ENCODE measurements at places on chromosomes 1 and 21.
A peak's percentile ranks its signal among the peaks of the same experiment; 100 is the strongest.

DNA sequence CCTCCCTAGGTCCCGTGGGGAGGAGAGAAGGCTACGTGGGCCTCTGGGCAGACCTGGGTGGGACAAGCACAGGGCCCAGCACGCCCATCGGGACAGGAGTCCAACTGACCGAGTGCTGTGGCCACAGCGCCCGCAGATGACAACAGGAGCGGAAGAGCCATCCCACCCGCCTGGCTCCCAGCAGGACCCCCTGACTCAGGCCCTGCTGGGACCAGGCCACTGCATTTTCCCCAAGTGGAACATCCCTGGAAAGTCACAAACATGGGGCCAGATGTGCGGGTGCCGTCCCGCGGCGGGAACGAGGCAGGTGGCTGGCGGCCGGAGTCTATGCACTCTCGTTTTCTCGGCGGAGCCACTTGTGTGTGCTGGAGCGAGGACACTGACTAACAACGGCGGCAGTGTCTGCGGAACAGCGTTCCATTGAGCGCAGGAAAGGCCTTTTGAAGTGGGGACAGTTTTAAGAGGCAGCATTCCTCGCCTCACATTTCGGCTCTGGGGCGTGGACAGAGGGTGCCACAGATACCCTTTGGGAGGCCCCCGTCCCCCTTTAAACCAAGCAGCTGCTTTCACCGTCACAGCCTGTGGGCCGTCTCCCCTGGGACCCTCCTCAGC, 93.7 kb upstream of the ARHGEF16 start:
- no peak for DNase-seq

- DNase-seq, result peak; percentile 77
Measured at GRCh38 chr1:205335692-205336091, 14.1 kb upstream of the NUAK2 start.

DNA sequence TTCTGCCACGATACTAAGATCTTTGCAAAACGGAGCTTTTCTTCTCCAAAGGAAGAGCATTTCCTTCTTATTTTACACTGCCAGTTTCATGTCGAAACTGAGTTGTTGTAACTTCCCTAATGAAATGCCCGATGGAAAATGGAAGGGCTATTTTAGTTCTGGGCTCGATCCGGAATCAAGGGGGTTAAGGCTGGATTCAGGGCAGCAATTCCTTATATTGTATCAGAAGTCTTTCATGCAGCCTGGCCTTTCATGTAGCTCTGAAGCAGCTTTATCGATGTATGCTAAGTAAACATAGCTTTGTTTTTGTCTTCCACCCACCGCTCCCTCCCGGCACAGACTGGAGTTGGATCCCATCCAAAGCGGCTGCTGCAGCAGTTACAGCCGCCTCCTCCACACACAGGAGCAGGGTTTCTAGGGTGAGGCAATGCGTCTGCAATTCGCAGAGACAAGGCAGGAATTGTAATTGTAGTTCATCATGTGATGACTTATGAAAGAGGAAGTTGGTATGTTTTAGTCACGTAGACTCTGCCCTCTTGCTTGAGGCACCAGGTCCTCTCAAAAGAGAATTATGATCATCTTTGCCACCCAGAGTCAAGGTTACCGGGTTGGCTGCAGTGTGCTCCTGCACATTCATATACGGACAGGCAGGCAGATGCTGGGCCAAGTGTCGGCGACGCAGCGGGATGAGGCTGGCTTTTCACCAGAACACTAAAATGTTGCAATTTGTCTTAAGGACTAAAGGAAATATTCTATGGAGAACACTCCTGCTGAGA, 2.6 kb upstream of the IRF2BP2 start:
- peak; percentile 89 for DNase-seq

DNA sequence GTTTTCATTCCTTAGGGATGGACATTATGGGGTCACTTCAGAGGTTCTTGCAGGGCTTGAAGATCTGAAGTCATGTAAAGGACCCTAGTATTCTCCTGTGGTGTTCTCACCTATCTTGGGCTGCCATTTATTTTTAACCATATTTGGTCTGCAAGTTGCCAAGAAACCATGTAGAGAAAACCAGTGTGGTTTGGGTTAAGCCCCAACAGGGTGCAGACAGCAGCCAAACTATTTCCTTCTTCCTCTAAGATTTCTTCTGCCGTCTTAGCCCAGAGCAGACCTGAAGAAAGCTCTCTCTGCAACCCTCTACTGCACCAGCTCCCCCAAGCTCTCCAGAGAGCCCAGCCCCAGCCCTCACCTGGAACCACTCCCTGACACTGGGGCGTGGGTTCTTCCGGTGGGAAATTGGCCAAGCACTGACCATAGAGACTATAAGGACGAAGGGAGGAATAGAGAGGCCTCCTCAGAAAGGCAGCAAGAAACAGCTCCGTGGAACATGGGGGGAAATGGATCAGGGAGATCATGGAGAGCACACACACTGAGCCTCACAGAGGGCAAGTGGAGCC, 136.6 kb downstream of the SYF2 start:
- DNase-seq, result no peak

Data from dorsolateral prefrontal cortex (tissue), 122 donors.